GM23248 (cell line): ENCODE measurements at places on chromosomes 2 and 18.

DNA sequence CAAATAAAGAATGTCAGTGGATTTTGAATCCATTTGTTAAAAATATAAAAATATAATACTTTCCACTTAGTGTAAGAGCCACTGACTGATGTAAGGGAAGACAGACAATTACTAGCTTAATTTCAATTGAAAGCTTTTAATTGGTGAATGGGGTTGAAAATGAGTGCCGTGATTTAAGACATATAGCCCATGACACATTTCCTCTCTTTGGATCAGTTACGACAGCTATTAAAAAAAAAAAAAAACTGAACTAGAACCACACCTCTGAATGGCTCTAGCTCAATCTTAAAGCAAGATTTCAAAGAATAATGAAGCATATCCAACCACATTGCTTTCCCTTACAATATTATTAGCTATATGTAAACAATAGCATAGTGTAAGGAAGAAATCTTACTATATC is 44.0 kb downstream of the CIB4 start:
- DNase-seq = peak; percentile 20

GRCh38 chr18:35458677-35459441 is 38.9 kb downstream of the INO80C start:
- peak; percentile 52 for DNase-seq

GRCh38 chr18:51151568-51152511 is 45.6 kb downstream of the MEX3C start:
- DNase-seq = no peak

GRCh38 chr2:44578471-44579093 is 216.8 kb downstream of the CAMKMT start:
- DNase-seq = peak; percentile 73

DNA sequence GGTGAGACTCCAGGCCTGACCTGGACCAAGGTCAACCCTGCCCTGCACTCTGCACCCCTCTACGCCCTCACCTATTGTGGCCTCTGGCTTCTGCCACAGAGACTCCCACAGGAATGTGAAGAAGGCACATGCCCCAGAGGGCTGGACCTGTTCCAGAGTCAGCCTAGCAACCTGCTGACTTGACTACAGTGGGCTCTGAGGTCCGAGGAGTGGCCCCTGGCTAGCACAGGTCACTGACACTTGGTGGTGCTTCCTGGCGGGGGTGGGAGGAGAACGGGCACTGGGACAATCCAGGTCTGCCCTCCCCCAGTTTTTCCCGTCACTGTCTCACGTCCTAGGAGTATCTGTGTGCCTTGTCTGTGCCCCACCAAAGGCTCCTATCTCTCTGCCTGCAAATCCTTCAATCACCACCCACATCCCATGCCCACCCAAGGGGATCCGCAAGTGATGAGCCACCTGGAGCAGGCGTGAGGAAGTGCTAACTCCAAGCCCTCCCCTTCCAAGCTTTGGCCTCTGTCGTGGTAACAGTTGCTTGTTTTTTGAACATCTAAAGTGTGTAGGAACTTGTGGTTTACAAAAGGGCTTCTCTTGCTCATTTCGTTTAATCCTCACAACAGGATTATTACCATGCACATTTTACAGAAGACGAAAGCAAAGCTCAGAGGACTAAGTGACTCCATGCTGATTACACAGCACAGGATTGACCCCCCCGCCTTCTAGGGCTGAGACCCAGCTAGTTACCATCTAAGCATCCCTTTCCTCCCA is 86.2 kb downstream of the MCFD2 start:
- DNase-seq = no peak

GRCh38 chr2:68900496-68901198 is 29.4 kb upstream of the BMP10 start:
- DNase-seq = no peak

GRCh38 chr2:111620281-111620680 is 263.7 kb downstream of the ANAPC1 start:
- peak; percentile 16 for DNase-seq

- peak; percentile 34 for DNase-seq
Observed at GRCh38 chr2:230564805-230565779, 147.6 kb upstream of the CAB39 start.

- DNase-seq = no peak
Observed at GRCh38 chr2:234546770-234547169, 49.9 kb upstream of the ARL4C start.

DNA sequence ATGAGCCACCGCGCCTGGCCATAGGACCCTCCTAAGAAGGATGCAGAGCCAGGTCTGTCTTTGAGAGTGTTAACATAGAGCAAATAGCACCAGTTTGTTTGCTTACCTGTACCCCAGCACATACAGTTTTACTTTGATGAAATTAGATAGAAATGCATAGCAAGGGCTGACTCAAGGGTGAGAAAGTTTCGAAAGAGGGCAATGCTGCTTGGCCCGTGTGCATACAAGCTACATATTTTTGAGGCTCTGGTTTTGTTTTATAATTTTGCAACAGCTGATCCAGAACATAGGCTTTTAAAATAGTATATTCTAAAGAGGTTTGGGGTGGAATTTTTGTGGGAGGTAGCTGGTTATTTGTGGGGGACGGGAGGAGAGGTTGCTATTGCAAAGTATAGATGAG is 151.7 kb downstream of the MCFD2 start:
- peak; percentile 64 for DNase-seq

DNA sequence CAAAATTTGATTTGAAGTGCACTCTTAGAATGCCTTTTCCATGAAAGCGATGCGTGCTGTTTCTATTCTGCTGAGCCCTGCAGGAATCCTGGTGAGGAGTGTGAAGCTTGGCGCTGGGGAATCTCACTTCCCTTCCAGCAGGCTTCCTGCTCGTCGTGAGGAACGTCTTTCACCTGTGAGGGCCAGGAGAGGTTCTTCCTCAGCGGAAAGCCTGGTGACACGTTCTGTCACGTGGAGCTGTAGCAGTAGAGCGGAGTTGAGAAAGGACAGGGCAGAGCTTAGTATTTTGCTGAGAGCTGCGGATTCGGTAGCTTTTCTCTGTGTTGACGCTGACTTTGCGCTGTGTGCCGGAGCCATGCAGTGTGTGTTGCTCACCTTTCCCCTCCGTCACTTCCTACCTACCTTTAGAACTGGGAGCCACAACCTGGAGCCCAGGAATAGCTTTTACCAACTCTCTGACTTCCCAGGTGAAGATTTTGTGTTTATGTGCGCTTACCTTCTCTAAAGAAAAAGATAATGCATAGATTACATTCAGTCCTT is 294.8 kb downstream of the PTGR3 start:
- no peak for DNase-seq

GRCh38 chr2:41598161-41598894 is 449.5 kb upstream of the PKDCC start:
- DNase-seq = peak; percentile 31

DNA sequence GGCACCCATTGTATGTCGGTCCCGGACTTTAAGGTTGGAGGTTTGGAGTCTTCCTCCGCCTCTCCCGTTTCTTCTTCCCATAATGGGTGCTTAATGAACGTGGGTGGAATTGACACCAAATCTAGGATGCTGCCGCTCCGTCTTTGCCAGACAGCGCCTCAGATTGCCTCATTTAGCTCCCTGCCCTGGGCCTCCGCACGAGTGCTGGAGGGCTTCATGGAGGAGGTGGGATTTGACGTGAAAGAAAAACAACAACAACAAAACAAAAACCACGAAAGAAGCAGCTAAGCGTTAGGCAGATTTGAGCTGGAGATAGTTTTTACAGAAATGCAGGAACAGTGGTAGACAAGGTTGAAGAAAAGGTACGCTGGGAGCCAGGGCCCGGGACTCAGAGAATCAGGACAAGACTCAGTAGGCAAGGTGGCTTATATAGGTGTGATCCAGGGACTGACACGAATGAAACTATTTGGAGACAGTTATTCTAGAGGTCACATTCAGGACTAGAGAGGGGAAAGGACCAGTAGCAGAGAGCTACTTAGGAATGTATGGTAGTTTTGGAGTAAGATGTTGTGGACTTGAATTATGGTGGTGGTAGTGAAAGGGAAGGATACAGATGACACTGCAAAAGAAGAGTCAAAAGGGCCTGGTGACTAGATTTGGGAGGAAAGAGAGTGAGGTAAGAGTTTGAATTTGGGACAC is 605 bp downstream of the ZNF2 start:
- DNase-seq = no peak

- no peak for DNase-seq
Observed at GRCh38 chr2:112160283-112161250, 22.4 kb downstream of the FBLN7 start.

- DNase-seq = no peak
Observed at GRCh38 chr18:37668971-37669747, 103.6 kb upstream of the CELF4 start.

GRCh38 chr18:79507546-79508480 is 112.1 kb downstream of the NFATC1 start:
- DNase-seq = peak; percentile 88

DNA sequence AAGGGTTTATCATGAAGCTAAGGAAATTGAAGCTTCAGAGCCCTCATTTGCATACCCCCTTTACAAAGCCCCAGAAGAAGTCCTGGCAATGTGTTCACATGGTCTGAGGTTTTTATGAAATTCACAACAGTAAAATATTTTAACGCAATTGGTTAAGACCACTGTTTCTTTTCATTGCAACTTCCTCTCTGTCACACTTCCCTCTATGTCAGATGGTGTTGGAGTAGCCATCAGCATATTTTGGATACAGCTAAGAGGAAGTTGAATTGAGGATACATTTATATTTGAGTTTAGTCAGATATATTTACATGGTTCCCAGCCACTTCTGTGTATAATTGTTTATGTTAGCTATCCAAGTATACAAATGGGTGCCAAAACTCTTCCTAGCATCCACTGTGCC is 170.0 kb downstream of the TXNL1 start:
- no peak for DNase-seq

DNA sequence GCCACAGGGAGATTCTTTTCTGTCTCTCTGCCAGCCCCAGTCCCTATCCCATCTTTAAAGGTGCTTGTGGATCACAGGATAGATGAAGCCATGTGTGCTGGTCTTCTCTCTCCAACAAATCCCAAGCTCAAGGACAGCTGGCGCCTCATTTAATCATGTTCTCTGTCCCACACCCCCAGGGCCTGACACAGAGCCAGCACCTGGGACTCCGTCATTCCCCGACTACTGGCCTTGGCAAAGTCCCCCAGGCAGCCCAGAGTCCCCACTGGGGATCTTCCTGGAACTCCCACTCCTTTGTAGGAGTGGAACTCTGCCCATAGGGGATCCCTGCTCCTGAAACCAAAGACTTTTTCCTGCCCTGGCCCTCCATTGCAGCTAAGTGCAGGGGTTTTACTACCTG is 60.8 kb downstream of the MTHFD2 start:
- no peak for DNase-seq

GRCh38 chr2:179180242-179180641 is 84.4 kb downstream of the SESTD1 start:
- no peak for DNase-seq

GRCh38 chr2:73877071-73877802 is 15.6 kb upstream of the ACTG2 start:
- no peak for DNase-seq

DNA sequence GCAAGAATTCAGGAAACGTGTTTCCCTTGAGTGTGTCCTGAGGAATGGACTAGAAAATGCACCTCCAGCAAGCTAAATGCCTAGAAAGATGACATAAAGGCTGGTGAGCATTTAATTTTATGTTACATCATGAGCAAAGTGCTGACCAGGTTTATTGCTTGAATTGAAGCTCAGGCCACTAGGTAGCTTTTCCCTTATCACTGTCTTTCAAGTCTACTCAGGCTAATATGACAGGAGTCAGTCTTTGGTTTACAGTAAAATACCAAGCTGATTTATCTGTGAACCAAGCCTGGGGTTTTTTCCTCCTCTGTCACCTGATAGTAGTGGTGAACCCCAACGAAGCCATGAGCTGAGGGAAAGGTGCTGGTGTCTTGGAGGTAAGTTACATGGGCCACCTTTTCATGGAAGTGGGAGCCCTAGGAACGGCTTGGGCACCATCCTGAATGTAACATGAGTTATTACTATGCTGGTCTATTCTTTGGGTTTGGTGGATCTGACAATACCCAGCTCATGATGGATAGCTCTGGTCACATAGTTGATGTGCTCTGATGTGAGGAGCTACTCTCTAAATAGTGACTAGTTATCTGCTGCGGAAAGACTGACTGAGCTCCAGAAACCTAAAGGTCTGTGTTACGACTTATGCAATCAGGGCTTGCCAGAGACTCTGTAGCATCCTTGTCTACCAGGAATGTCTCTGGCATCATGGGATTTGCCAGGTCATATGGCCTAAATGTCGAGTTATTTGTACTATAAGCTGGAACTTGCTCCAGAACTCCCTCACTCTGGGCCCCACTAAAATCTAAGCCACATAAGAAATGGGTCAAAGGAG is 39.8 kb downstream of the NUP35 start:
- no peak for DNase-seq

- DNase-seq = peak; percentile 56
Observed at GRCh38 chr2:127220102-127220767, at the start of gene CYP27C1. Gene CYP27C1 (minus strand): TSS chr2:127220299. CDS start chr2:127220270, 29 bp downstream.

GRCh38 chr2:69344305-69344704 is 42.7 kb downstream of the GFPT1 start:
- no peak for DNase-seq

DNA sequence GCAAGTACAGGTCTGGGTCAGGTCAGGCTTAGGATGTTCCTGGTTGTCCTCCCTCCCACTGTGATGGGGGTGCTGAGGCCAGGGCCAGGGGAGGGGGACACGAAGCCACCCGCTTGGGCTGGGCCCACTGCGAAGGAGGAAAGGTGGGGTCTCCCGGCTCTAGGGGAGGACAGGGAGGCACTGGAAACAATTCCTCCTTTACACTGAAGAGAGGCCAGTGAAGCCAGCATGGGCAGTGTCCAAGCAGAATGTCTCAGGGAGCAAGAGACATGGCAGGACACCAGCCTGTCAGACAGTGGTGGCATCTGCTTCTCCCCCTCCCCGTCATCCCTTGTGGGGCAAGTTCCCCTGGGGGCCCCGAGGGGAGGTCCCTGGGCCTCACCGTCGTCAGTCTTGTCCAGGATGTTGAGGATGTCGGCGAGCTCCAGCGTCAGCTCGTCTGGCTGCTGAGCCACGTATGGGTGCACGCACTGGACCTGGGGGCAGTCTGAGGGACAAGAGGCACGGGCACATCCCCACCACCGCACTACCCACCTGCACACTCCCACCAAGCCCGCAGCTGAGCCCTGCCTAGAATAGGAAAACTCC is 10.8 kb downstream of the SNORC start:
- DNase-seq = no peak

DNA sequence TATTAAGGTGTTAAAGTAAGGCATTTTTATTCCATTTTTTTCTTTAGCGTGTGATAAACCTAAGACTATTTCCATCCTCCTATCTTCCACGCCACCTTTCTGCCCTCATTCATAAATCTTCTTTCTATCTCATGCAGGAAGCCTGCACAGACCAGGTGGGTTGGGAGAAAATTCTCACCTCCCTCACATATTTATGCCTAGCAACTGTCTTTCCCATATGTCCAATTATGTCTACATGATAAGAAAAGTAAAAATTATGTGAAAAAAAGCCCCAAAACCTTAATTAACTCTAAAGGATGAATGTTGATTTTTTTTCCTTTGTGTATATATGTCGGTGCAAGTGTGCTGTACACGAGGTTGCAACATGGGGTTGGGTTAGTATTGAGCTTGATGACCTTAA is 225.6 kb upstream of the GCFC2 start:
- no peak for DNase-seq

DNA sequence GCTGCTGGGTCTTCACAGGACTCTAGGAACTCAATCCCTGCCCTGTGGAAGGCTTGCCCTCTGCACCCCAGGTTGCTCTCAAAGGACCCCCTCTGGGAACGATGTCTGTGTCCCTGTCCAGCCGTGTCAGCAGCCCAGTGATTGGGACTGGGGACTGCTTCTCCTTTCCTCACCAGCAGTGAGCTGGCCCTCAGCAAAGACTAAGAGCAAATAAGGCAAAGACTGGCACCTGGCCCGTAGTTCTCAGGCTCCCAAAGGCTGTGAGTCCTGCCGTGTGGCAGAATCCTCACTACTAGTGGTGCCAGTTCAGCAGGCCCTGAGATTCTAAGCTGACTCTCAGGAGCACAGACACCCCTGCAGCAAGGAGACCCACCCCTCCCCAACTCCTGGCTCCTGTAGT is 47.8 kb downstream of the TMEM163 start:
- DNase-seq = no peak
